C1 segment of cervical spinal cord (tissue), 14 donors: ENCODE measurements at places on chromosomes 3 and 15.

GRCh38 chr3:197828-198491 is 1.4 kb downstream of the CHL1 start:
- no peak for DNase-seq

DNA sequence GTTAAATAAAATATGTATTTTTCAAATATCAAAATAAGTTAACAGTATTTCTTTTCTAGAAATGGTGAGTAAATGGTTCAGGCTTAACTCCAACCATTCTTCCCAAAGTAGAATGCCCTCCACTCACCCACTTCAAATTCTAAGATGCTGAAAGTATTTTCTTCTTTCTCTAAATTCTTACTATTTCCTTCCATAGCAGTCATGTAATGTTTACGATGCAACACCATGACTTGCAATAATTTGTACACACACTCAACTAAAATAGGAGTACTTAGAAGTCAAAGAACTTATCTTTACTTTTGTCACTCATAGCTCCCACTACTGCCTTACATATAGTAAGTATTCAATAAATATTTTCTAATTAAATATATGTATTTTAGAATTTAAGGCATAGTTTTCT is 65.0 kb downstream of the AQR start:
- DNase-seq = no peak

GRCh38 chr15:48096355-48096786 is 24.4 kb upstream of the SLC24A5 start:
- no peak for DNase-seq

- DNase-seq = no peak
These were observed 140.9 kb downstream of the NLGN1 start for GRCh38 chr3:173538410-173538809.

DNA sequence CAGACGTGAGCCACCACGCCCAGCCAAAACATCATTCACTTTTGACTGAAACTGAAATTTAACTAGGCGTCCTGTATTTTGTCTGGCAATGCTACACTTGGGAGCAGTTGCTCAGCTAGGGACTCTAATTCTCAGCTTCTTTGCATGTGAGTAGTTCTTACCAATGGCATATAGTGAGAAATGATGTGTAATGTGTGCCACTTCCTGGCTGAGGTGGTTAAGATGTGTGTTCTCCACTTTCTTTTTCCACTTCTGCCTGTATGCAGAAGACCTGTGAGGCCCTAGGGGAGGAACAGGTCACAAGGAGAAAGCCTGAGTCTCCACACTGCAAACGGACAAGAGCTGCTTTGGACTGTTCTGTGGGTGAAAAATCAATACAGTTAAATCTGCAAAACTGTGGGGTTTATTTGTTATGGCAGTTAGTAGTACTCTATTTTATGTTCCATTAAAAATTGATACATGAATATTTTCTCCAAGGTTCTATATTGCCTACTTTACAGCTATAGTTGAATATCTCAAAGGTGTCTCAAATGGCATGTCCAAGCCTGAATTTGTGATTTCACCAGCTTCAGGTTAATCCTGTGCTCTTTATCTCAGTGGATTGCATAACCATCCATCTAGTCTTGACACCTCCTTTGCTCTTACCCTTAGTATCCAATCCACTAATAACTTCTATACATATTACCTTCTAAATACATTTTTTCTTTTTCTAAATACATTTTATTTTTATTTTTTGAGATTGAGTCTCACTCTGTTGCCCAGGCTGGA is 59.3 kb downstream of the NR1D2 start:
- no peak for DNase-seq

DNA sequence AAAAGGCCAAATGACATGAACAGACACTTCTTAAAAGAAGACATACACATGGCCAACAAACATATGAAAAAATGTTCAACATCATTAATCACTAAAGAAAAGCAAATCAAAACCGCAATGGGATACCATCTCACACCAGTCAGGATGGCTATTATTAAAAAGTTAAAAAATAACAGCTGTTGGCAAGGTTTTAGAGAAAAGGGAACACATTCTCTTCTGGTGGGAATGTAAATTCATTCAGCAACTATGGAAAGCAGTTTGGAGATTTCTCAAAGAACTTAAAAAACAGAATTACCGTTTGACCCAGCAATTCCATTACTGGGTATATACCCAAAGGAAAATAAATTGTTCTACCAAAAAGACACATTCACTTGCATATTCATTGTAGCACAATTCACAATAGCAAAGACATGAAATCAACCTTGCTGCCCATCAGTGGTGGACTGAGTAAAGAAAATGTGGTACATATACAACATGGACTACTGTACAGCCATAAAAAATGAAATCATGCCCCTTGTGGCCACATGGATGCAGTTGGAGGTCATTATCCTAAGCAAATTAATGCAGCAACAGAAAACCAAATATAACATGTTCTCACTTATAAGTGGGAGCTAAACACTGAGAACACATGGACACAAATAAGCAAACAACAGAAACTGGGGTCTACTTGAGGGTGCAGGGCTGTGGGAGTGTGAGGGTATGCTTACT is 190.7 kb upstream of the MCTP2 start:
- no peak for DNase-seq

DNA sequence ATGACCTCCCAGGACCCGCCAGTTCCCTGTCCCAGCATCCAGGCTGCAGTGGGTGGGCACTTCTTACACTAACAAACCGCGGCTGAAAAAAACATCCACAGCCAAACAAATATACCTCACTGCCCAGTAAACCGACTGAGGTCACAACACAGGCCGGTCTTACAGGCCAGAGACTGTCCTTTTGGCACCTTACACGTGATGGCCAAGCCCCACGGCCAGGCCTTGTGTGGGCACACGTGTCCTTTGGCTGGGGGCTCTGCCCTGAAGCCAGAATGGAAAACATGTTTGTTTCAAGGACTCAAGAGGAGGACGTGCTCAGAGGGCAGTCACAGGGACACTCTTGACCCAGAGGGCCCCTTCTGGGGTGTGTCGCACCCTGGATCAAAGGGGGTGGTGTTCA is 9.8 kb downstream of the SLC38A3 start:
- DNase-seq = no peak

DNA sequence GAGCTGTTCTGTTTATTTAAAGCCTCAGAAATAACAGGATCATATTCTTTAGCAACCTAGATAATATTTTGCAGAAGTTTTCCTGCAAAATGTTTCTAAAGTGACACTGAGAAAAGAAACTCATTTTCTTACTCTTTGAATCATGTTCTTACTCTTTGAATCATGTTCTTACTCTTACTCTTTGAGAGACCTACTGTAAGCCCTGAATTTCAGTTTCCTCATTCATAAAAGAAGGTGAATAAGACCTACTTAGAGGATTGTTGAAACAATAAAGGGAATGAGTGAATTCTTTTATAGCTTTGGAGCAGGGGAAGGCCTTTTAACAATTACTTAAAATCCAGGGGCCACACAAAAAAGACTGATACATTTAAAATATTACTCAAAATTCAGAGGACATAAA is 221.7 kb upstream of the CMC1 start:
- no peak for DNase-seq

- DNase-seq = no peak
These were observed 61.9 kb downstream of the CLDN1 start for GRCh38 chr3:190260301-190260700.

DNA sequence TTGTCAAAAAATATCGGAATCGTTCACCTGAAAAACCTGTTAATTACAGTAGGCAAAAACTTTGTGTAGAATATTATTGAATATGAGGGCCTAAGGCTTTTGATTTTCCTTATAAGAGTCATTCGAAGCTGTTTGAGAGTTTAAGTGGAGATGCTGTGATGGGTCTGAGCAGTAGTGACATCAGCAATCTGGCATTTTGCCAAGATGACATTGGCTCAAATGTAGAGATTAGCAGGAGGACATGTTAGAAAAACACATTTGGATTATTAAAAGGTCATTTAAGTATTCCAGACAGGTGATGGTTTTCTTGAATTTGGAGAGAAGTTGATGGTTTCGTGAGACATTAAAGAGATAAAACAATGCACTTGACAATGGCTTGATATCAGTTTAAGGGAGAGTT is 12.9 kb downstream of the OR5AC2 start:
- DNase-seq = no peak
